ENCODE measurements at places on chromosomes 12 and 14.
A peak's percentile ranks its signal among the peaks of the same experiment; 100 is the strongest.

DNA sequence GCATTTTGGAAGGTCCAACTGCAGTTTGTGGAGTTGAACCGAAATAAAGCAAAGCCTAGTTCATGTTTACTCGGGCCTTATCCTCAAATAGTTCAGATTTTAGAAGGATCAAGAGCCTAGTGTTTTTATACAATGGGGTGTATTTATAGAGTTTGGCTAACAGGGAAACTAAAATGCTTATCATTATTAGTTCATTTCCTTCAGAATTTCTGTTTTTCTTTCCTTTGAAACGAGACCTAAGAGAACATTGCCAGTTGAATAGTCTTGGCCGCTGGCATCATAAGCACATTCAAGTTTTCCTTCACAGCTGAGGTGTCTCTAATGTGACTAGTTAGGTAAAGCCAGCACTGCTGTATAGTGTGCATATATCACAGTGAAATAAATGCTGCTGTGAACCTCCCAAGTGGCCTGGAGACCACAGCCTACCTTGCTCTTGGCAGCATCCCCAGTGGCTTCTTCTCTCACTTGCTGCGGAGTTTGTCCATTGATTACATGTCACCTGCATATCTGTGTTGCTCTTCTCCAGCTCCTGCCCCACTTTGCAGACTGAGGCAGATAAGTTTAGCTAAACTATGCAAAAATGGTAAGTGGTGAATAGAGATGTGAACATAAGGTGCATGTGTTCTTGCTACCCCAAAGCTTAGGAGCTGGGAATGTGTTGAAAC lies 88.8 kb downstream of the ANO6 start:
- DNase-seq: no peak

DNA sequence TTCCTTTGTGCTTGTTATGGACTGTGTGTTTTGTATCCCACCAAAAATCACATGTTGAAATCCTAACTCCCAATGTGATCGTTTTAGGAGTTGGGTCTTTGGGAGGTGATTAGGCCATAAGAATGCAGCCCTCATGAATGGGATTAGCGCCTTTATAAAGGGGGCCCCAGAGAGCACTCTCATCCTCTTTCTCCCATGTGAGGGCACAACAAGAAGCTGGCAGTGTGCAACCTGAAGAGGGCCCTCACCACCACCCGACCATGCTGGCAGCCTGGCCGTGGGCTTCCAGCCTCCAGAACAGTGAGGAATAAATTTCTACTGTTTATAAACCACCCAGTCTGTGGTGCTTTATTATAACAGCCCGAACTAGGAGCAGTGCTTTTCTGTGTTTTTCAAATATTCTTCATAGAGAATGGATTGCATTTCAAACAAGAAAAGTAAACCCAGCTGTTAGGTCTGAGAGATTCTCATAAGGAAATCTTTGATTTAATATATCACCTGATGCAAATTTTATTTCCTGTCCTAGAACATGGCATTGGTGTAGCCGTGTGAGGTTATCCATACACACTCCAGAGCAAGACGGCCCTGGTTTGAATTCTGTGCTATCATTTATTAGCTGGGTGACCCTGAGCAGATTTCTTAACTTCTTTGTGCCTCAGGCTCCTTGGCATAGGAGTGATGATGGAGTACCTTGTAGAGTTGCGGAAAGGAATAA lies 27.8 kb downstream of the HSPB8 start:
- no peak for DNase-seq

DNA sequence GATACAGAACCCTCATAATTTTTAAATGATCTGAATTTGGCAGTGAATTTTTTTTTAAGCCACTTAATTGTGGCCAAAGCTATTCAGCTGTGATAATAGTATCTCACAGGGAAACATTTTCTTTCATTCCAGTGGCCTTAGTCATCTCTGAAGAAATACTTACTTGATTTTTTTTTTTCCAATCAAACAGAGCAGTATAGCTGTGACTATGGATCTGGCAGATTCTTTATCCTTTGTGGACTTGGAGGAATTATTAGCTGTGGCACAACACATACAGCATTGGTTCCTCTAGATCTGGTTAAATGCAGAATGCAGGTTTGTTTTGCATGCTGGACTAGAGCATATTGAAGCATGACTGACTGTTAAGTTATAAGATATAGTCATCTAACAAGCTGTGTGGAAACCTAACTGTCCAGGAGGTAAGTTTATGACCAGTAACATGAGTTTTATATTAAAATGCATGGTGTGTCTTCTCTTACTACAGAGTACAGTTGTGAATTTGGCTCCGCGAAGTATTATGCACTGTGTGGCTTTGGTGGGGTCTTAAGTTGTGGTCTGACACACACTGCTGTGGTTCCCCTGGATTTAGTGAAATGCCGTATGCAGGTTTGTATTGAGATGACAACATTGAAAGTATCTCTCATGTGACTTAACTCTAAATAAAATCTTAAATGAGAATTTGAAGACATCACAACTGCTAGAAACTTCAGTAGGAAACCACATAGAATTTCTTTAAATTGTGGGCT lies 1.9 kb downstream of the SLC25A3 start:
- no peak for DNase-seq

GRCh38 chr14:100673085-100673806 lies 53.4 kb upstream of the DLK1 start:
- no peak for DNase-seq

- DNase-seq: no peak
Observed at GRCh38 chr12:4445156-4446101, at the start of gene FGF6. Gene FGF6 (minus strand): TSS chr12:4445815. CDS start chr12:4445570, 245 bp downstream.

GRCh38 chr12:81231574-81232368 lies 153.9 kb downstream of the ACSS3 start:
- no peak for DNase-seq

DNA sequence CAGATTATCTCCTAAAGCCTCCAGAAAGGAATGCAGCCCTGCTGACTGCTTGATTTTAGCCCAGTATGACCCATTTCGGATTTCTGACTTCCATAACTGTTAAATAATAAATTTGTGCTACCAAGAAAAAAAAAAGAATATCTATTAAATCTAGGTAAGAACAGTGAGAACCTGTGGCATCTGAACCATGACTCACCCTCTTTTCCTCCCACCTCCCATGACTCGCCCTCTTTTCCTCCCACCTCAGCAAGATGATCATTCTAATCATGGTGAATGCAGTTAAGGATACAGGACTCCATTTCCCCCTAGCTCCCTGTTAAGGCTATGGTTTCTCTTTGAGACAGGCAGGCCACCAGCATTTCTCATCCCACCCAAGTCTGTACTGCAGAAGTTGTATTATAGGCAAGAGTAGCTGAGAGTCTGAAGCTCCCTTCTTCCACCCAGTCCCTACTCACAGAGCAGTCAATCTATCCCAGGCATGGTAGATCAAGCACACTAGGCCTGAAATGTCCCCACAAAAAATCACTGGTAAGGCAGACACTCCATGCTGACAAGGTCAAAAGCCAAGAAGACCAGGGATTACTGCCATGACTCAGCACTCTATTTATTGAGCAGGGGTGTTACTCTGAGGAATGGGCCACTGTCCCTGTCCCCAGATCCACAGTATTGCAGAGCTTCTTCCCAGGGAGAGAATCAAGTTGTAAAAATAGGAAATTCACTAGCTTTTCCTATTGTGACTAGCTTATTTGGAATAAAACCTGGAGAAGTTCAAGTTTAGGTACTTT lies 188.9 kb downstream of the ADAMTS20 start:
- DNase-seq: no peak

DNA sequence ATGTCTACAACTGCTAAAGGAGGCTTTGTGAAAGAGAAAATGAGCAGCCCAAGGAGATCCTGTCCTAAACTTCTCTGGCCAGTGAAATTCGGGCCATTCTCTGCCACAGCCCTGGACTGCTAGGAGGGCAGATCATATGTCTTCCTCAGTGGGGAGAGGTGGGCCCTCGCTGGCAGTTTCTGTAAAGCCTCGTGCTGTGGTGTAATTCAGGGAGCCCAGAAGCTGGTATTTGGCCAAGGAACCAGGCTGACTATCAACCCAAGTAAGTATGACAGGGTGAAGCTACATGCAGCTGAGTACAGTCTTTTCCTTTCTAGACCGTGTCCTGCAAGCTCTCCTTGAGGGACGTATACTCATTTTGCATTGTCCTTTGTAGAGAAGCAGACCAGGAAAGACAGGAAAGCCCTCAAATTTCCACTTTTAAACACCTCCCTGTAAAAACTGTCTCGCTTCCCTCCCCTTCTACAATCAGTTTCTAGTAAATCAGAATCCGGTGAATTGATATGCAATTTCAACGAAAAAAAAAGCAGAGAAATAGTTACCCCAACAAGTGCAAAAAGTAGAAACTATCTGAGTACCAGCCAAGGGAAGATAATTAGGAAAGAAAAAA lies 106.8 kb downstream of the DAD1 start:
- DNase-seq: no peak

- DNase-seq: no peak
Observed at GRCh38 chr12:121205491-121205890, 4.4 kb upstream of the P2RX4 start.

DNA sequence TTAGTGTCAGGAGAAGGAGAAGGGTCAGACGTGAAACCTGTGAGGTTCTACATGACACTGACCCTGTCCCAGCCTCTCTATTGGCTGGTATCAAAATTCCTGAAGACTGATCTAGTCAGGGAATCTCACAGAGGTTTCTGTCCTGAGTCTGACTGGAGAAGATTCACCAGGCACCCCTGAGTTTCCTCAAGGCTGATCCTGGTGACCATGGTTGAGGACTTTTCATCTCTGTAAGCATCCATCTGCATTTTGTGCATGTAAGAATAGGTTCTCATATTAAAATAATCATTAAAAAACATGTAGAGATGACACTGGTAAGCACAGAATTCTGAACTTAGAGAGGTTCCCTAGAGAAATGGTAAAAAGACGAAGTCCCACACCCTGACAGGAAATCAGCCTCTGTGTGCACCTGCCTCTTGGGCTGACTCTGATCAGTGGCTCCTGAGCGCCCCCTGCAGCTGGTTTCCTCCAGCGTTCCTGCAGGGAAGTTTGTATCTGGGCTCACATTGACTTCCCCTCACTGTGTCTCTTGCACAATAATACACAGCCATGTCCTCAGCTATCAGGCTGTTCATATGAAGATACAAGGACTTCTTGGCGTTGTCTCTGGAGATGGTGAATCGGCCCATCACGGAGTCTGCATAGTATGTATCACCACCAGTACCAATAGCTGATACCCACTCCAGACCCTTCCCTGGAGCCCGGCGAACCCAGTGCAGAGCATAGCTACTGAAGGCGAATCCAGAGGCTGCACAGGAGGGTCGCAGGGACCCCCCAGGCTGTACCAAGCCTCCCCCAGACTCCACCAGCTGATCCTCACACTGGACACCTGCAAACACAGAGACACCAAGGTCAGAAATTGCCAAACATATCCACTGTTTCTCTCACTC lies 991.9 kb downstream of the TMEM121 start:
- peak; percentile 84 for DNase-seq
